ENCODE measurements at places on chromosomes 7 and 10.

DNA sequence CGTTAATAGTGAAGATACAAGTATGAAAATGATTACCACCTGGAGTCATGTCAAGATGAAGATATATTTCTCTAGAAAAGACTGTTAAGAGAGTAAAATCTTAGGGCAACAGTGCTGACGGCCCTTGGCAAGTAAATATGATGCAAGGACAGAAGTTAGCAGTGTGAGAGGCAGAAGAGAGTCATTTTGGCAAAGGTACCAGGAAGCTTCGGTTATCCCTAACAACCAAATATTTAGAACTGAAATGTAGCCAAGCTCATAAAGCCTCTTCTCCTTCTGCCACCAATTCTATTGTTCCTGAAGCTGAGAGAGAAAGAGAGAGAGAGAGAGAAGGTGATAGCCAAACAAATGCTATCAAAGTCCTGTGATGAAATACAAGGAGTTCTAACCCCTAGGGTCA lies 109.6 kb downstream of the MACC1 start:
- no peak for DNase-seq

- DNase-seq, result no peak
These were observed 12.4 kb downstream of the TMEM248 start for GRCh38 chr7:66933469-66933868.

DNA sequence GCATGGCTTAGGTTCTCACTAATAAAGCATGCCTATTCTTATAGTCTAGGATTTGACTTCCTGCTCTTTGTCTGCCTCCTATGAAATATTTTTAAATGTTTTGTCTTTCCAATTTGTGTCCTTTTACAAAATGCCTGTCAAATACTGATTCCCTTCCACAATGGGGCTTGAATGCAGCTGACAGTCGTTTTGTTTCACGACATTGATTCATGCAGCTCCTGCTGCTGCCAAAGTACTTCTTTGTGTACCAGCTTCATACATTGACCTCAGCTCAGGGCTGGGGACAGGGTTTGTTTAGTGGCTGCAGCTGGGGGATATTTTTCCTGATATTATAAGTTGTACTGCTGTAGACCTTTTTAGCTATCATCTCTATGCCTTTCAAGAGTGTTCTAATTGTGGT lies 371.9 kb upstream of the CHRM2 start:
- DNase-seq, result no peak

GRCh38 chr7:144936314-144936713 lies 100.5 kb upstream of the TPK1 start:
- no peak for DNase-seq

GRCh38 chr7:22219036-22219435 lies 137.9 kb downstream of the RAPGEF5 start:
- DNase-seq, result no peak

- DNase-seq, result no peak
These were observed 96.8 kb downstream of the ICA1 start for GRCh38 chr7:8165150-8165549.

DNA sequence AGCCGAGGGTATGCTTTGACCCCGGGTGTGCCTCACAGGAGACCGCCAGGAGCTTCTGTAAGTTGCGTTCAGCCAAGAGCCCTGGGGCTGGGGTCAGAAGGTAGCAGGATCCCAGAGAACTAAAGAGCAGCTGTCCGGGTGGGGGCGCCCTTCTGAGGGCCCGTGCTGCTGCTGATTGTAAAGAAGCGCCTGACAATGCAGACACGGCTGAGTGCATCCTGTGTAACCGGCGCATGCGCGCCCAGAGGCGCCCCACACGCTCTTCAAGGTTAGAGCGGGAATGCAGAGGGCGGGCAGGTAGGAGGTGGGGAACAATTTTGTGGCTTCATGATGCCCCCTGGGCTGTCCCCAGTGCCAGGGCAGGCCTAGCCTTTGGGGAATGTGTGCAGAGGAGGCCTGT lies 210.2 kb upstream of the CTBP2 start:
- no peak for DNase-seq

- DNase-seq, result no peak
These were observed 10.3 kb upstream of the ATP6V0E2 start for GRCh38 chr7:149863500-149863899.

DNA sequence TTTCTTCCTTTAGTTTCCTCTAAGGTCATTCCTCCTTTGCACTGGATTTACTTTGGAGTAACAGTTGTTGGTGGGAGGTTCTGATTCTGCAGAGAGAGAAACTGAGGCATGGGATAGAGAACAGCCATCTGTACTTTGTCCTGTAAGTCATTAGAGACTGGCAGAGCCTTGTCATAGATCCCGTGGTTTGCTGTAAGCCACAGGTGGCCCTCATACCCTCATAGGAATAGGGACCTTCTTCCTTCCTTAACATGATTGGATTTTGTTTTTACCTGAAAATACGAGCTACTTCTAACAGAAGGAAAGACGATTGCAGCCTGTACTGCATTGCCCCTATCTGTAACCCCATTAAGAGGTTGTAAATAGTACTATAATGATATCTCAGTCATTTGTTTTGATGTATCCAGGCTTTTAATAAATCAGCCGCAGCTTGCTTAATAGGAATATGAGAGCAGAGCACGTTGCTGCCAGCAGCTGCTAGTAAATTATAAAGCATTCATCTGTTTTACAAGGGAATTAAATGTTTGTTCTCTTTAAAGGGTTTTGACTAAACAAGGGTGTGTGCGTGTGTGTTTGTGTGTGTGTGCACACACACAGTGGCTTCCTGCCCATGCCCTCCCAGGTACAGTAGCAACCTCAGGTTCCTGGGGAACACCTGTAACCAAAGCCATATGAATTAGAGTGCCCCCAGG lies 249.8 kb downstream of the AUTS2 start:
- no peak for DNase-seq

DNA sequence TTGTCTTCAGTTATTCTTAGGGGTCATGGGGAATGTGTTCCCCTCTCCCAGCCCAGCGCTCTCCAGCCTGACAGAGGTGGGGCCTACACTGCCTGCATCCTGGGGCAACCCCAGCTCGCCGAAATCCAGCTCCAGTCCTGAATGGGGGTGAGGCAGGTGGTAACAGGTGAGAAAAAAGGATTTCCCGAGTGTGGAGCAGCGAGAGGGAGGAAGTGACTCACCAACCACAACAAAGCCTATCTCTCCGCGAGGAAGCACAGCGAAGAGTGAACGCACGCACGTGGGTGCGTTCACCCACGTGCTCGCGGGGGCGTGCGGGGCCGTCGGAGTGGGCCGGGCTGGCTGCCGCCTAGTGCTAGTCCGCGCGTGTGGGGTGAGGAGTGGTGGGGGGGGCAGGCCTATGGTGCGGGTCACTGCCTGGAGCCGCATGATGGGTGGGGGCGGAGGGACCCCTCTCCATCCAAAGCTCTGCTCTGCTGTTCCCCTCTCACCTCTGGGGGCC lies 855 bp upstream of the PALD1 start:
- no peak for DNase-seq

DNA sequence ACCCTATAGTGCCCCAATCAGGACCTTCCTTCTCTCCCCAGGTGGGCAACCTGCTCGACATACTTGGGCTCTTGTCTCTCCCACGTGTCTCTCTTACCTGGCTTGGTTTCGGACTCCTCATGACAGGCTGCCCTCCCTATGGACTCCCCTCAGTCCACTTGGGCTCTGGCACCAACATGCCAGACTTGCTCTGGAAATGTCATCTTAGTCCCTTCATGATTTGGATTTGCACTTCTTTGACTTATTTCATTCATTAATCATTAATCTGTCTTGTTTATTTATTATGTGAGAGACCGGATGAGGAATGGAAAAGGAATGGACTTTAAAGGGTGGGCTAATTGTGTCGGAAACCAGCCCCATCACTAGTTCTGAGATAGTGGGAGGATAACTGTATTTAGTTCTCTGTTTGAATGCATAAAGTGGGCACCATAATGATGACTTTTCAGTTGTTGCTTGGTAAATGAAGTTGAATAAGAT lies 108.0 kb downstream of the SND1 start:
- DNase-seq, result no peak

GRCh38 chr10:114874827-114875411 lies 53.3 kb downstream of the FHIP2A start:
- DNase-seq, result no peak

- no peak for DNase-seq
These were observed 23.0 kb downstream of the CDH23 start for GRCh38 chr10:71419750-71420149.

GRCh38 chr10:112461029-112461887 lies 14.2 kb downstream of the VTI1A start:
- no peak for DNase-seq

GRCh38 chr7:7323352-7323751 lies 141.0 kb downstream of the C1GALT1 start:
- DNase-seq, result no peak

- DNase-seq, result no peak
These were observed 638.0 kb upstream of the MKI67 start for GRCh38 chr10:128764190-128764589.

GRCh38 chr7:684416-684815 lies 42.1 kb upstream of the DNAAF5 start:
- no peak for DNase-seq

- DNase-seq, result no peak
These were observed 567 bp upstream of the EPO start for GRCh38 chr7:100719523-100720278.

- DNase-seq, result no peak
These were observed 250.6 kb upstream of the PPP2R2D start for GRCh38 chr10:131650169-131650705.

GRCh38 chr10:3395458-3395861 lies 222.9 kb upstream of the PITRM1 start:
- no peak for DNase-seq

DNA sequence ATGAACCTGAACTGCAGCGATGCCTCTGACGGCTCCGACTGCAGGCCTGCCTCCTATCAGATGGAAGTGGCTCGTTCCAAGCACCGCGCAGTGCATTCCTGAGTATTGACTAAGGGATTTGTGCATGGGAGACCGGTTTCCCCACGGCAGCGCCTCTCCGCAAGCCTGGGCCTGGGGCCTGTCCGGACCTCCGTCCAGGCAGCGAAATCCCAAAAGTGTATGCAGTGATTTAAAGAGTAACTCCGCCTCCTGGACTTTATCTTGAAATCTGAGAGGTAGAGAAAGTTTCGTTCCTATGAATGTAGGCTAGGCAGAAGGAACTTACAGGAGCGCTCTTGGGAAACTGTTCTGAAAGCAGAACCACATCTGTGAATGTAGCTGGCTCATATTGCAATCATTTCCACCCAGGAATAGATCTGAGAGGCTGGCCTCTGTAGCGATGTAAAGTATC lies 106.2 kb upstream of the CELF2 start:
- no peak for DNase-seq

DNA sequence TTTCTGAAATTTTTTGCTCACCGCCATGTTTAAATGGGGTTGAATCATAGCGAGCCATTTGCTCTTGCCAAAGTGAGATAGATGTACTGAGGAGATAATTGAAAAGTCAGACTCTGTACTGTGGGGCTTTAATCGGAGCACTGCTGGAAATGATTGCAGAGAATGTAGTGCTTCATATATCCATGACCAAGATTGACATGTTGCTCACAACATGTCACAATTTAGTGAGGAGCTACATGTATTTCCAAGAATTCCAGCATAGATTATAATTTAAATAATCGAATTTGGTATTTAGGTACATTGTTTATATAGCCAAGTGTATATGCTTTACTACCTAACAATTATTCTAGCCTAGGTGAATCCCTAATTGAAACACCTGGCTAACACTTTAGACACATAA lies 66.5 kb downstream of the PODXL start:
- no peak for DNase-seq

DNA sequence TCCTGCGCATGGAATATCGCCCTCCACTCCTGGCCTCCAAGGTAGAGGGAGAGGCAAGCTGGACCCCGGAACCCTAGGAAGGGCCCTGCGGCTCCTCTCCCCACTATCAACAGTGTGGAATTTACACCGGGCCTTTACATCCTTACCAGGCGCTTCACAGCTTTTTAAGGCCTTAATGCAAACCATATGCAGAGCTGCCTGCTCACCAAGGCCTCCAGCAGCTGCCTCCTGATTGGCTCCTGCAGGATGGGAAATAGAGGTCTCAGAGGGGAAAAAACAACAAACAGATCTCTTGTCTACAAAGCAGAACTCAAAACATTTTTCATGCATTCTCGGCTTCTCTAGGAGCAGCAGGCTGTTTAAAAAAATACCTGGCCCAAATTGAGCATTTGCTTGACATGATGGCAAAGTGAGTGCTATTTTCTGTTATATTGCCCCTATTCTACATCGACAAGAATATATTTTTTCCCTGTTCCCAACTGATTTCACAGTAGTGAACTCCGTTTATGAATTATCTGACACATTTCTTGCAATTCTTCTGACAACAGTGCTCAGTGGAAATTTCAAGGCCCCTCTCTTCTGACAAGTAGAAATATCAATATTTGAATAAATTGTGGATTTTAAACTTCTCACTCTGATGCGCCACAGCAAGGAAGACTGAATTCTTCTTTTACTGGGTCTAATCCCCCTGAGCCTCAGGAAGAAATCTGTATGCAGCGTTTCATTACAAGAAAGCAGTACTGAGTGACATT lies 51.7 kb downstream of the EBF3 start:
- no peak for DNase-seq

DNA sequence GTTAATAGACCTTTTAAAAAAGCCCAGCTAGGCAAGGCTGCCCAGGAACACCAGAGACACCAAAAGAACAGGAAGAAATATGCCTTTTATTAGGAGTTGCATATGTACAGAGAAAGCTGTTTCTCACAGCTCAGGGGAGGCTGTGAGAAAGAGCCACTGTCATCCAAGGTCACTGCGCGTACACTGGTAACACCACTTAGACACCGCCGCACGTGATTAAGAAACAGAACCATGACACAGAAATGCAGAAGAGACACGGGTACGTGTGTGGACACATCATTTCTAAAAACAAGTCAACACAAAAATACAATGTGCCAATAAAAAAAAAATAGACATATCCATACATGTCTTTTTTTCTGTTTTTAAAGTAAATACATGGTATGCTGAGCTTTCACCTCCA lies 705.6 kb downstream of the PARD3 start:
- no peak for DNase-seq

GRCh38 chr7:50068026-50068425 lies 25.0 kb downstream of the ZPBP start:
- DNase-seq, result no peak

- DNase-seq, result no peak
These were observed 18.5 kb downstream of the VSTM2A start for GRCh38 chr7:54560723-54561122.

DNA sequence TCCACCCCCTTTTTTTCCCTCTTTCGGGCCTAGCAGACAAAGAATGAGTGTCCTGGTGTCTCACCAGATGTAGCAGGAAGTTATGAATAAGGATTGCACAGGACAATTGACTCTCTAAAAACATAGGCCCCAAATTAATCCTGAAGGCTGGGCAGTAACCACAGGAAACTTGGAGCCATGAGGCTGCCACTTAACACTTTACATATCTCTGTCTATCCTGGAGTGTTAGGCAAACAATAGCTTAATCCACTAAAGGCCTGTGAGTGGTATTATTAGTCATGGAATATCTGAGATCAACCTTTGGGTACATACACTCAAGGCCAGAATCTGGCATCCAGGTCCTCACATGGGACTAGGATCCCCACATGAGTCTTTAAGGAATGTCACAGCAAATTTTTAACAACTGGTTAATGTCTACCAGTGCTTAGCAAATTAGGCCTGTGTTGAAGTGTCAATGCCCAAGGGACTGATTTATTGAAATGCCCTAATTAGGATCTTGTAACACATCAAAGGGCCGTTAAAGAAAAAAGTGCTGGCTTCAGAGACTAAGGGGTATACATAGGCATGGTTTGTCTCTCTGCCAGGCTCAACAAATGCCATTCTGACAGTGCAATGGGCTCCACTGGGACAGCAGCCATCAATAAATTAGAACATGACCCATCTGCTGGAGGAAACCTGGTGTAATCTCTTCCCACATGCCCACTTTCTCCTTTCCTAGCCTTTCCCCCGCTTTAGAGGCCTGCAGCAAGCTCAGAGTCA lies 196.7 kb upstream of the TBX20 start:
- DNase-seq, result no peak

All from cortex of kidney (tissue), 1 donor.